ENCODE measurements at places on chromosomes 6 and 20.

GRCh38 chr6:42349753-42350511, 101.8 kb downstream of the TRERF1 start:
- no peak for DNase-seq

DNA sequence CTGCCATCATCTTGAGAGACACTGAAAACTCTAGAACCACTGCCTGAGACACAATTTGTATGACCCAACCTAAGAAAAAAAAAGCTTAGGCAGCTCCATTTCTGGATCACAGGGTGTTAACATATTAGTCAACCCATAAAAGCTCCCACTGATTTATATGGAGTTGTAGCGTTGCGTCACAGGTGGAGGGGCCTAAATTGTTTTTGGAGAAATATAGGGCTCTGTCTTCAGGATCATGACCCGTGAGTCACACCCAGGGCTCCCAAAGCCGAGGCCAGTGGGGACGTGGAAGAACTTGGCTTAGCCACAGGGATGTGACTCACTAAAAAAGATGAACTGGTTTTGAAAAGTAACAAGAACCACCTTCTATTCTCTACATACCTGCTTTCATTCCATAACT, 116.5 kb upstream of the BMP2 start:
- DNase-seq = no peak

DNA sequence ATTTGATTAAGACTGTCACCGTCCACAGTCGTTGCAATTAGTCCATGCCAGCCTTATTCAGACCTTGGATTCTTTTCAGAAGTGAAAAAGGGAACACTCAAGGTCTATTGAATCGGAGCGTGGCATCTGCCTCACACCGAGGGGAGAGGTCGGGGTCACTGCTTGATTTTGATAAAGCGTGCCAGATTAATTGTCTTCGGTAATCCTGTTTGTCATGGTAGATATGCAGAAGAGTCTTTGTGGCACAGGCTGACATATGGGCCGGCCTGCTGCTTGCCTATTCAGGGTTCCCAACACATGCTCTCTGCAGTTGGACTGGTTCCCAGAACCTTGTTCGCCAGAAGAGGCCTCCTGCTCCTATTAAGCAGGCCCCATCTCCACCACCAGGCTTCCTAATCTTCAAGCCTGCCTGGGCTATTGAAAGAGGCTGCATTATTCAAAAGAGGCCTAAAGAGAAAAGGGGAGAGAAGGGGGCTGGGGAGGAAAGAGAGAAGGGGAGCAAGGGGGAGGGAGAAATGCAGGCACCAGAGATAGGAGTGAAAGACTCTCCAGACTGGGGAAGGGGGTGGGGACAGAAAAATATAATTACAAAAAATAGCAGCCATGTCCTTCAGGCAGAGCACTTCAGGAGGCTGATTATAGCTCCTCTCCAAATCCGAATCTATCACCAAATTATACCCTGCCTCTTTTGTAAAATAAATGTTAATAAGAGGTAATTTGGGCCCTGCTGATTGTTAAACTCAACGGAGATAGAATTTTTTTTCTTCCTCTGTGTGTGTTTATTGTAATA, 611.3 kb downstream of the HDGFL1 start:
- DNase-seq = peak; percentile 97

- DNase-seq = no peak
Observed at GRCh38 chr6:170093658-170094596, 197.0 kb downstream of the DLL1 start.

- no peak for DNase-seq
Observed at GRCh38 chr20:57663681-57664451, 43.6 kb upstream of the ZBP1 start.

- DNase-seq = no peak
Observed at GRCh38 chr20:1326031-1326930, 2.7 kb downstream of the SDCBP2 start.

Data from NCI-H146 (cell line).